ENCODE measurements at places on chromosomes 13 and 19.

DNA sequence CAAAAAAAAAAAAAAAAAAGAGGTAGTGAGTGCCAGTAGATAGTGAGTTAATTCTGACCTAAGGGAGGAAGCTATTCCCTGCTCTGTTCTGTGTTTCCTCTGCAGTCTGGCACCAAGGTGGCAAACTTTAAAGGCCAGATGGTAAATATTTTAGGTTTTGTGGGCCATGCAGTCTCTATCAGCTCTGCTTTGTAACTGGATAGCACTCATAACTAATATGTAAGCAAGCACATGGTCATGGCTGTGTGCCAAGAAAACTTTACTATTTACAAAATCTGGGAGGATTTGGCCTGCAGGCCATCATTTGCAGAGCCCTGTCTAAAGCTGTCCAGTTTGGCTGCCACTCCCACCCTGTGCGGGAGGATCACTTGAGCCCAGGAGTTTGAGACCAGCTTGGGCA, 4.3 kb downstream of the PIN1 start:
- no peak for DNase-seq

- DNase-seq: no peak
These were observed 1.8 kb upstream of the KLK4 start for GRCh38 chr19:50912727-50913716.

GRCh38 chr19:31350033-31350692, 927 bp upstream of the TSHZ3 start:
- DNase-seq: no peak

GRCh38 chr19:18049385-18049784, 37.3 kb downstream of the IL12RB1 start:
- DNase-seq: no peak

DNA sequence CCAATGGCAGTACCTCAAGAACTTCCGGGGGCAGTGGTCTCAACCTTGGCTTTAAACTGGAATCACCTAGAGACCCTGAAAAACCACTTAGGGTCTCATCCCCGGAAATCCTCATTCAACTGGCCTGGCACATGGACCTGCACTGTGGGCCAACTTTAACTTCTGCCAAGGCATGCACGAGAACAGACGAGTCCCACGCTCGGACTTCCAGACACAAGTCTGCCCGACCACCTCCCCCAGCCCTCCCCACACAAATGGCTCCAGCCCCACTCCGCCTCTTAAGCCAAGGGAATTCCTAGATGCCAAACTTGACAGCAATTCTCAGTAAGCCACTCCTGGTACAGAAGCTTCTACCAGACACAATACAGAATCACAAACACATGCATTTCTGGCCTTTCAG, 114.0 kb downstream of the STK24 start:
- no peak for DNase-seq

DNA sequence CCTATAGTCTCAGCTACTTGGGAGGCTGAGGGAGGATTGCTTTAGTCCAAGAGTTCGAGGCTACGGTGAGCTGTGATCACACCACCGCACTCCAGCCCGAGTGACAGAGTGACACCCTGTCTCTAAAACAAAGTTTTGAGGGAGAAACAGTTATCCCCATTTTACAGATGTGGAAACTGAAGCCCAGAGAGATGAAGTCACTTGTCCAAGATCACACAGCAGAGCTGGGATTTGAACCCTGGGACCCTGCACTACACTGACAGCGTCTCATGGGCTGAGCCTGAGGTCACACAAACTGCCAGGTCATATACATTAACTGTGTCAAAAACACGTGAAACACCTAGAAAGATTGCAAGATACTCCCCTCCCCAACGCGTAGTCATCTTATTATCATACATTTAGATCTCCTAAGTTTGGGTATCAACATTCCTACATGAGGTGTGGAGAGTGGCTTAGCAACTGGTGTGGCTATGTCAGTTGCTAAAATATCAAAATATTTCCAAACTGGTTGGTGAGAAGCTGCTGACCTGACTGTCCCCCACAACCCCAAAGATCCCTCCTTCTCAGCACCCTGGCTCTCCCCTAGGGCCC, 8.2 kb downstream of the FCGBP start:
- DNase-seq: no peak

- peak; percentile 84 for DNase-seq
These were observed 32.2 kb downstream of the DEDD2 start for GRCh38 chr19:42185277-42185676.

- DNase-seq: no peak
These were observed 439.5 kb downstream of the FGF9 start for GRCh38 chr13:22110368-22110767.

DNA sequence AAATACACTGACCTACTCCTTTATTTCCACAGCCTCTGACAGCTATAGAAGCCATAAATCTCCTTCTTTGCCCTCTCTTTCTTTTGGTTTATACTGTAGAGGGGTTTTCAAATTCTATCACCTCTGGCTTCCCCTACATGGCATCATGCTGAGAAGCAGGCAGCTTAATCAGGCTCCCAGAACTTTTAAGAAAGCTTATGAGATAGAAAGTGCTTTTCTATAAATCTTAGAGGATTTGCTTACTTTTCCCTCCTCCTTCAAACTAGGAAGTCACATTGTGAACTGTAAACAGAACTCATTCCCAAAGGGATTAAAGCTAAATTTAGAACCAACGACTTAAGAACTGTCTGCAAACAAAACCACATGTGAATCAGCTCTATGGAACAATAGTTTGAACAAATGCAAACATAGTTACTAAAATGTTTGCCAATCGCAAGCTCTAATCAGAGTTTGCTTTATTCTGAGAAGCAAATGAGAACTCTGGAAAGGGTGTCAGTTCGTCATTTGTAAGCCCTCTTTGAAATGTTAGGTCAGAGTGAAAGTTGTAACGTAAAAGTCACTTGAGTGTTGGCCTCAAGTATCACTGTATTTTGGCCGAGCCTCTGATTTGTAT, 344.1 kb downstream of the RFC3 start:
- DNase-seq: no peak

DNA sequence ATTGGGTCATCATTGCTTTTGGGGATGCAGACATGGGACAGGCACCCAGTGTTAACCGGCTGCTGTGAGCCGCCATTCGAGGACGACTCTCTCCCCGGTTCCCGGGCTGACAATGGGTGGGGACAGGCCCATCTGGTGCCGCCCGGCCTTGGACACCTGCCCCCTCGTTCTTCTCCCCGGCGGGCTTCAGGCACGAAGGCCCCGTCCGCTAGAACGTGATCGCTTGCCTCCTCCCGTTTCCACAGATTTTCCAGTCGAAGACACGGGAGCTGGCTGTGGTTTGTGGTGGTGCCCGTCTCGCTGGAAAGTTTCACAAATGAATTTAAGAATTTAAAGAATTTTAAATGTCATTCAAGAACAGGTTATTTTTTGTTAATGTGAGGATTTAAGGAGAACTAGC, 2.0 kb downstream of the PALM start:
- no peak for DNase-seq

DNA sequence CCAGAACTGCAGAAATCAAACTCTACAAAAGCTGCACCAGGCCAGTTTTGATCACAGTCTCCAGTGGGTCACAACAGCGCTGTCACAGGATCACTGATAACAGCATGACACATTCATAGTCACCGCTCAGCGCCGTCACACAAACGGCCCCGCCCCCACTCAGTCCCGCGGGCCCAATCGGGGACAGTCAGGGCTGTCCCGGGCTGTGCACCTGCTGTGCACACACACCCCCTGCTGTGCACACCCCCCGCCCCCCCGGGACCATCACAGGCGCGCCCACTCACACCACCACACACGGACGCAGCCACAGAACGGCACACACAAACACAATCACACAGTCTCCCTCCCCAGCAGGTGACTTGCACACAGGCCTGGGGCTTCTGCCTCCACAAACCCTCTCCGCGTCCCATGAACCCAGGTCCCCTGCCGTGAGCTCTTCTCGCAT, 435 bp upstream of the ZNF382 start:
- DNase-seq: peak; percentile 81

DNA sequence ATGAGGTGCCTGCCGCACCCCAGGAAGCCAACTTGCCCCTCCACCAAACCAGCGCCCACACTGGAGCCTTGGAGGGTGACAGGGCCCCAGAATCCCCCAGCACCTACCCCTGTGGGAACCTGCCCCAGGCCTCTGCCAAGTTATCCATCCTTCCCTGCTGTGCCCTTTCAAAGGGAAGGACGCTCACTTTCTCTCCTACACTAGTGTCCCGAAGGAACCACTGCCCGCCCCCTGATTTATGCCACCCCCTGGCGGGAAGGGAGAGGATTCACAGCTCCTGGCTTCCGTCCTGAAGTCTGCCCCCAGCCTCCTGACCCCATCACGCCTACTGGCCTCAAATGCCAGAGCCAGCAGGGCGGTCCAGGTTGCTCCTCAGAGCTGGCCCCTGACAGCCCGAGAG, 1.4 kb downstream of the EVI5L start:
- no peak for DNase-seq

DNA sequence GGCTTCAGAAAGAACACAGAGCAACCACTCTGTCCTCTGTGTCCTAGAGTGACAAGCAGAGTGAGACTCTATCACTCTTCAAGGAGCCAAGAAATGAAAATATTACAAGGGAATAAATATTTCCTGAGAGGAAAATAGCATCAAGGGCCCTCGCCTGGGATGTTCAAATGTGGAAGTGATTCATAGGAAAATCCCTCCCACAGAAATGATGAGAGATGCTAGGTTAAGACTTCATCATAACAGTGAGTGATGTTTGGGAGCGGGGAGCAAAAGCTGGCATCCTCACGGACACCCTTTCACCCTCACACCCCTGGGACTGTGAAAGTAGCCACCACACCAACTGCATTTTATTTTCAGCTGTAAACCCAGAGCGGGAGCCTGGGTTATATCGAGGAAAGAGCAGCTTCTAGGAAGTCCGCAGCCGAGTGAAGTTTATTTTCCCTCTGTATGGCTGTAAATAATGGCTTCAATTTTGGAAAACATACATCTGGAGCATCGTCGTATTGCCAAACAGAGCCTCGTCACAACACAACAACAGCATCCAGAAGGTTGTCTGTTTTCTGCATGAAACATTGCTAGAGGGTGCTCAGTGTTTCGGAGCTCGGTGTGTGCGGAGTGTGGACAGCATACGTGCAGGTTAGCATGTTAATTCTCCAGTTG, 54.8 kb downstream of the DLEU7 start:
- no peak for DNase-seq

DNA sequence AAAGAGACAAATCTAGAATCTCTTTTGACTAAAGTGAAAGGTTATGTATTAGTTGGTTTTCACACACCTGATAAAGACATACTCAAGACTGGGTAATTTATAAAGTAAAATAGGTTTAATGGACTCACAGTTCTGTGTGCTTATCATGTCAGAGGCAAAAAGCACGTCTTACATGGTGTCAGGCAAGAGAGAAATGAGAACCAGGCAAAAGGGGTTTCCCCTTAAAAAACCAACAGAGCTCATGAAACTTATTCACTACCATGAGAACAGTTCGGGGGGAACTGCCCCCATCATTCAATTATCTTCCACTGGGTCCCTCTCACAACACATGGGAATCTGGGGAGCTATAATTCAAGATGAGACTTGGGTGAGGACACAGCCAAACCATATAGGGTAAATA, 486.8 kb downstream of the DACH1 start:
- no peak for DNase-seq

- DNase-seq: peak; percentile 20
These were observed 21.6 kb downstream of the VASP start for GRCh38 chr19:45528744-45529419.

- DNase-seq: peak; percentile 45
These were observed 4.3 kb upstream of the C5AR1 start for GRCh38 chr19:47305309-47305751.

DNA sequence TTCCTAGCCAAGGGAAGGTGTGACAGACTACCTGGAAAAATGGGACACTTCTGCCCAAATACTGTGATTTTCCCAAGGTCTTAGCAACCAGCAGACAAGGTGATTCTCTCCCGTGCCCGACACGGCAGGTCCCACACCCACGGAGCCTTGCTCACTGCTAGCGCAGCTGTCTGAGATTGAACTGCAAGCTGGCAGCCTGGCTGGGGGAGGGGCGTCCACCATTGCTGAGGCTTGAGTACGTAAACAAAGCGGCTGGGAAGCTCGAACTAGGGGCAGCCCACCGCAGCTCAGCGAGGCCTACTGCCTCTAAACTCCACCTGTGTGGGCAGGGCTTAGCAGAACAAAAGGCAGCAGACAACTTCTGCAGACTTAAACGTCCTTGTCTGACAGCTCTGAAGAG, 146.2 kb downstream of the UGGT2 start:
- DNase-seq: no peak

DNA sequence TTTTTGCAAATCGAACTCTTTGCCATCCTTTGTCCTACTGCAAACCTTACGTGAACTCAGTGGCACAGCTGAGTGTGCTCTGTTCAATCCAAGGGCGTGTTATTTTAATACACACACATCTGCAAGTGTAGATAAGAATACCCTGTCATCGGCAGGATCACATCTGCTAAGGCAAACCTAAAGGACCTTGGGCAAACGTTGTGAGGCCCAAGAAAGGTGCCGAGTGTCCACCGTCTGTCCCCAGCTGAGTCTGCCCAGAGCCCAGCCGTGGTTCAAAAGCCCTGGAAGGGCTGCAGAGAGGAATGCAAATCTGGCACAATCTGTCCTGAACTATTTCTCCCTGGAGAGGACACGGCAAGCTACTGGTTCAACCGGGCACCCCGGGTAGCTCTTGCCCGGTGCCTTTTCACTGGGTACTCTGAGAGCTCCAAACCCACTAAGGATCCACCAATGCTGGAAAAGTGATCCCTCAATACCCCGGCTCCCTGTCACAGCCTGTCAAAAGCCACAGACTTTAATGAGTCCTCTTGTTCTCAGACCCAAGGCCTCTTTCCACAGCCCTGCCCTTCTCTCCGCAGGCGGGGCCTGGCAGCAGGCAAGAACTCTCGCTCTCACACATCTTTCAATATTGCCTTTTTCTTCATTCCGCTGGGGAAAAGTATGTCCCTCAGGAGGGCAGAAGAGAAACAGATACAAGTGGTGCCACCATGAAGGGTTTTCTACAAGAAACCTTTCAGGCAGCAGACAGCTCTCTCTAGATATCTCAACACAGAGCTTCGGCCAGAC, 17.0 kb downstream of the SLC7A1 start:
- DNase-seq: no peak

DNA sequence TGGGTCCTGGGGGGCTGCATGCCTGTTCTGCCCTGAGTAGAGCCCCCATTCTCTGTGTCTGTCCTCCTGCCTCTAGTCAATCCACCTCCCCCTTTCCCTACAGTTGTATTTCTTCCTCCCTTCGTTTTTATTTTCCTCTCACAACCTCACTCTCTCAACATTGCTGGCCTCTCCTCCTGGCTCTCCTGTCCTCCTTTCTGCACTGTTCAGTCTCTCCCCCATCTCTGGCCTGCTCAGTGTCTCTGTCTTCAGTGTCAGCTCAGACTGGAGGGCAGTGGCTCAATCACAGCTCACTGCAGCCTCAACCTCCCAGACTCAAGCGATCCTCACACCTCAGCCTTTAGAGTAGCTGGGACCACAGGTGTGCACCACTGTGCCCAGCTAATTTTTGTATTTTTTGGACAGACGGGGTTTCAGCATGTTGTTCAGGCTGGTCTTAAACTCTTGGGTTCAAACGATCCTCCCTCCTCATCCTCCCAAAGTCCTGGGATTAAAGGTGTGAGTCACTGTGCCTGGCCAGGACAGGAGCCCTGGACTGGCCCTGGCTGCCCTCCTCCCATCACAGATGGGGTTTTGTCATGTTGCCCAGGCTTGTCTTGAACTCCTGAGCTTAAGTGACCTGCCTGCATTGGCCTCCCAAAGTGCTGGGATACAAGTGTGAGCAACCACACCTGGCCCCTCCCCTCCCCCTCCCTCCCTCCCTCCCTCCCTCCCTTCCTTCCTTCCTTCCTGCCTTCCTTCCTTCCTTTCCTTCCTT, 32.0 kb upstream of the IGFL1 start:
- DNase-seq: no peak
